Effector memory CD8-positive, alpha-beta T cell (primary cell): ENCODE measurements at places on chromosomes 2 and 18.

- no peak for DNase-seq
These were observed 258.7 kb downstream of the TTC32 start for GRCh38 chr2:19643117-19643518.

DNA sequence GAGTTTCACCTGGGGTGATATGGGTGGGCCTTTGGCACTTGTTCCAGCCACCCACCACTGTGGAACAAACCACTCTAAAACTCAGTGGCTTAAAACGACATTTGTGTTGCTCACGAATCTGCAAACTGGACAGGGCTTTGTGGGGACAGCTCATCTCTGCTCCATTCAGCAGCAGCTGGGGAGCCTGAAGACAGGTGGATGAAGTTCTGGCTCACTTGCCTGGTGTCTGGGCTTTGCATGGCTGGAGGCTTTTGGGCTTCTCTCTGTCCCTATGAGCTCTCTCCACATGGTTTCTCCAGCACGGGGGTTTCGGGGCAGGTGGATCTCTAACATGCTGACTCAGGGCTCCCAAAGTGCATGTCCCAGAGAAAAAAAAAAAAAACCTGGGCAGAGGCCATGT is 93.0 kb upstream of the GLI2 start:
- DNase-seq, result no peak

DNA sequence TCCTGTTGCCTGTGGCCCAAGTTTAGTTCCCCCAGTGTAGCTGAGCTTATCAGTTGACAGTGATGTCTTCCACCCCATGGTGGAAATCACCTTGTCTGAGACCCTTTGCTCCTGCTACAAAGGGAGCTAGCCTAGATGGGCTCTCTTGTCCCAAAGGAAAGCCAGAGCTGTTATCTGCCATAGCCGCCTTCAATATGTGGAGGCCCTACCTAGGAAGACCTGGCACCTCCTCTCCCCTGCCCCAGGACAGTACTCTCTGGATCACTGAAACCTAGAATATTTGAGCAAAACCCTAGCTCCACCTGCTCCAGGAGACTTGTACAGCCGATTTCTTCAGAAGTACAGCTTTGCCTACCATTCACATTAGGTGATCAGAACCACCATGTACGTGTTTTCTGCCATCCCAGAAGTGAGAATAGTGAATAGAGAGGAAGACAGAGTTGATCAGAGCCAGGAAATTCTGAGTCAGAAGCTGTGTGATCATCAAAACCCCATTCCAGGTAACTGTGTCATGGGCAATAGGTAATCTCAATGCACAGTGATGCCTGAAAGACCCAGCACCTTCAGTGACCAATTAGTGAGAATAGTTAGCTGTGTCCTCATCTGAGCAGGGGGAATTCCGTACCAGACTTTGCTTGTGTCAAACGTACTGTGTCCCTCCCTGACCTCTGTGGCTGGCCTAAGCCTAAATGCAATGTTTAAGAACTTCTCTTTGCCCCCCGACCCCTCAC is 138.4 kb upstream of the ALPP start:
- DNase-seq, result no peak

DNA sequence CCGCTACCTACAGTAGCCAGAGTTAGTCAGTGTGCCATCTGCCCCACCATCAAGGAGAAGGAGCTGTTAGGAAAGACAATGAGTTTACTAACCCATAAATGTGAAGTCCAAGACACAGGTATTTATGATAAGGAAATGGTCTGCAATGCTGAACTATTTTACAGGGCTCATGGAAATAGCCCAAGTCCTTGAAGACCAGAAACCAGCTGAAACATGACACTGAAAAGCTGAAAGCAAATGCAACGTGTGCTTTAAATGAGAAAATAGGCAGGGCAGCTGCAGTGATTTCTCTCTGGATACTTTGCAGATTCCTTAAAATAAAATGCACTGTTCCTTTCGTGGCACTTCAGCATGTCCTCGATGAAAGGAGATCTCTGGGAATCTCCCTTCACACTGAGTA is 256.4 kb upstream of the TCF4 start:
- no peak for DNase-seq

DNA sequence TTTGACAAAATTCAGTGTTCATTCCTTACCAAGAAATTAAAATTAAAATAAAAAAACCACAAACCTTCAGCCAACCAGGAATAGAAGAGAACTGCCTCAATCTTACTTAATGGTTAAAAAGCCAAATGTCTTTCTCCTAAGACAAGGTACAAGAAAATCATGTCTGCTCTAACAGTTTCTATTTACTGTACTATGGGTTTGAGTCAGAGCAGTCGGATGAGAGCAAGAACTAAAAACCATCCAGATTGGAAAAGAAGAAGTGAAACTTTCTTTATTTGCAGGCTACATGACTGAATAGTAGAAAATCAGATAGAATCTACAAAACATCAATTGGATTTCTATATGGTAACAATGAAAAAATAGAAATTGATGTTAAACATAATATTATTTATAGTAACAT is 555.5 kb upstream of the TNP1 start:
- no peak for DNase-seq

DNA sequence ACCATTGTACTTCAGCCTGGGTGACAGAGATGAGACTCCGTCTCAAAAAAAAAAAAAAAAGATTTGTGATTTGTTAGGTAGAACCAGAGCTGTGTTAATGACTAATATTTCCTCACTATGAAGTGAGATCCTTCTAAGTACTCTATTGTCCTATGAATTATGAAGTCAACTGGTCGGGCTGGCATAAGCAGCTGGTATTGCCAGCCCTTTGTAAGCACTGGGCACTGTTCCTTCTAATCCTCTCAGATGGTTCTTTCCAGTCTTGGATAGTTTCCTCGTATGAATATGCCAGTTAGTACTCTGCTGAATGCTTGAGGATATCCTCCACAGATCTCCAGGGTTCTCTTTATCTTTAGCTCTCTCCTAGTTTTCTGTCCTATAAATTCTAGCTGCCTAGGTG is 223.1 kb upstream of the SP5 start:
- DNase-seq, result no peak

DNA sequence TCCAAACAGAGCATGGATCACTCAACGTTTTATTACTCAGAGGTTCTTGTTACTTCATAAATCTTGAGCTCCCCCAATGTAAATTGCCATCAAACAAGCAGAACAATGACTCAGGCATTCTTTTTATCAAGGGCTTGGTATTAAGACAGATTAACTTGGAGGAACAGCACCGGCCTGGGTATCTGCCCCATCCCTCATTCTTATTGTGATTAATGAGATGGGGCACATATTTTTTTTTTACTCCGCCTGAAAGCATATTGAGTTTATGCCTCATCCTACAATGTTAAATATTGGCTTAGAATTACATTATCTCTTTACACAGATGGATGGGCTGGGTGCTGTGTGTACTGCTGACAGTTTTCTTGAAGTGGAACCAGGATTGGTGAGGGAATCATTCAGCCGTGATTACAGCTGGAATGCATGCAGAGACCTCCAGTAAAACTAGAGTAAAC is 387.3 kb downstream of the CLIP4 start:
- no peak for DNase-seq

DNA sequence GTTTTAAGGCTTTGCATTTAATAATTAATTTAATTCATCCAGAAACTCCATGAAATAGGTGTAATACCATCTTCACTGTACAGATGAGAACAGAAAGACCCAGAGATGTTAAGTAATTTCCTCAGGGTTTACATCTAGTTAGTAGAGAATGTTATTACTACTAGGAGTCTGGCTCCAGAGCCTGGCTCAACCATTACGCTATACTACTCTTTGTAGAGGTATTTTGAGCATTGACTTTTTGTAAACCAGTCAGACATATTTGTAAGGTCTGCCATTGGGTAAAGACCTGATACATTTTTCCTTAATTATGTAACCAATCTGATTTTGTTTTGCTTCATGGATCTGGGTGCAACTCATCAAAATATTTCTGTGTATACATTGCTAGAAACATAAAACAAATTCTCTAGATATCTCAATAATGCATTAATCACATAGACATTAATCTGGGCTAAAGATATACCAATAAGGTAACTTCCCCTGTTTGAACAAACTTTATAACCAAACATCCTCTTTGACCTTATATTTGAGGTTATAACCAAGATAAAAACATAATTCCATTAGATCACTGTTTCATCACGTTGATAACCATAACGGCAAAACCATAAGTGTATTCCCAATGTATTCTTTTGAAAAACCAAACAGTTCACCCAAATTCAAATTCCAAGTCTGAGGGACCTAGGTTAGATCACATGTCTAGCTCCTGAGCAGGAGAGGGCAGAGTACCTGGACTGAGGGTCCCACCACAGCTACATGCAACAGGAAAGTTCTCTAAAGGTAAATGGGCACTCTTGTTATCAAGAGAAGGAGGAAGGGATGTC is 135.0 kb downstream of the IKZF2 start:
- DNase-seq, result no peak

- DNase-seq, result no peak
These were observed 75.3 kb downstream of the INHBB start for GRCh38 chr2:120421126-120421829.

DNA sequence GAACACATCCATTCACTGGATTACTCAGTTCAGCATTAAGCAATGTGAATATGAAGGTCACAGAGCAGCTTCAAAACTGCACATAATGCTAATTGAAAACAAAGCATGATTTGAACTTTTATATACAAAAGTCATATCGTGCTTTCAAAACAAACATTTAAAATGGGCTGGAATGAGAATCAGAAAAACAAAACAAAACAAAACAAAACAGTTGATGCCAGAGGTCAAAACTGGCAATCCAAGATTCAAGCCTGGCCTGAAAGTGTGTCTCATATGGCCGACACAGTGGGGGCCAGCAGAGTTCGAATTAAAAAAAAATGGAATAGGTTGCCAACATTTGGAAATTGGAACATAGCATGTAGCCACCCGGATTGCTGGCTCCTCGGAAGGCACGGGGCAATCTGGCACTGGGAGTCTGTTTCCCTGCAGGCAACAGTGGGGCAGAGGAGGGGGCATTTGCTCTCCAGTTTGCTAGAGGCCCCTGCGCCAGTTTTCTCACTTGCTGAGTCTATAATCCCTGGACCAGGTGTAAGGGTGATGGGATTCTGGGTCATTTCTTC is 294.4 kb downstream of the ZNF521 start:
- no peak for DNase-seq

DNA sequence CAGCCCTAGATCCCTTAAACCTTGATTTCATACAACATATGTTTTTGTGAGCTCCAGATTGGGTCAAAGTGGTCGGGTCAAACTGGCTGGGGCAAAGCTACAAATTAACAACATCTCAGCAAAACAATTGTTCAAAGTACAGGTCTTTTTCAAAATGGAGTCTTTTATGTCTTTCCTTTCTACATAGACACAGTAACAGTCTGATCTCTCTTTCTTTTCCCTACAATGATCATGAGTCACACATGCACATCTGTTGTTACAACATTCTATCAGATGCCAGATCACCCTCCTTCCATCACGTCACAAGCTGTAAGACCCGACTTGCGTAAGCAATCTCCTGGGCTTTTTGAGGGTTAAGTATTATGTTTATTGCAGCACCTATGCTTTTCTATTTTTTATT is 55.1 kb downstream of the RHOB start:
- no peak for DNase-seq

GRCh38 chr2:63658176-63658968 is 69.6 kb downstream of the MDH1 start:
- DNase-seq, result no peak

GRCh38 chr2:21057097-21057496 is 13.2 kb upstream of the APOB start:
- no peak for DNase-seq

GRCh38 chr2:237345891-237346640 is 67.9 kb downstream of the COL6A3 start:
- no peak for DNase-seq

DNA sequence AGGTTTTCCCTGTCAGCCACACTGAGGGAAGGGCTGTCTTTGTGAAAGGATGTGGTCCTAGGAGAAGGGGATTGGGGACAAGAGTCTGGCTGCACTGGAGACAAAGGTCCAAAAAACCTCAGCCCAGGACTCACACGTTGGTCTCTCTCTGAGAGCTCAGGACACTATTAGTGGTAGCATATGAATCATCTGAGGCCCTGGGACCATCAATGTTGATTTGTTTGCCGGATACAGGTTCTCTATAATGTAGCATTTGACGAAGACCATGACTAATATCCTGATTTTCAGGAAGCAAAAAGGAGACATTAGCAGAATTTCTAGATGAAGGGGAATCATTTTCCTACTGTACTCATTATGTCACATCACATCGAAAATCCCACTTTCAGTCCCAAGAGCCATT is 22.2 kb upstream of the DNAH6 start:
- DNase-seq, result no peak

- DNase-seq, result no peak
These were observed 16.6 kb upstream of the CCNYL1 start for GRCh38 chr2:207694811-207695281.

GRCh38 chr2:56502616-56503015 is 318.8 kb downstream of the CCDC85A start:
- DNase-seq, result no peak

- no peak for DNase-seq
These were observed 19.2 kb upstream of the DRC1 start for GRCh38 chr2:26382564-26382963.

DNA sequence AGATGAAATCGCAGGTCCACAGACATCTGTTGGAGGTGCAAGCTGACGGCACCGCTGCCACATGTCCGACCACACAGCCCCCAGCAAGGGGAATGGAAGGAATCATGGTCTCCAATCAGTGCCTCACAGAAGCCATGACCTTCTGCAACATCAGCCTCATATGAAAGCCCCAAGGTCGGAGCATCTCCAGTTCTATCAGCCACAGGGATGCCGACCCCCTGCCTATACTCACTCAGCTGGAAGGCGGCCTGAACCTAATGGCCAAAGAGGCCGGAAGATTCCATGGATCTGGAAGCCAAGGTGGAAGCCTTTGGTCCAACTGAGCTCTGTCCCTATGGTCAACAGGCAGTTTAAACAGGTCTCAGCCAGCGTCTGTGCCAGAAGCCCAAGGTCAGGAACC is 278.8 kb downstream of the TNS1 start:
- DNase-seq, result no peak

- no peak for DNase-seq
These were observed 42.3 kb downstream of the SMAD2 start for GRCh38 chr18:47888156-47888555.

- no peak for DNase-seq
These were observed 77.8 kb downstream of the RDH14 start for GRCh38 chr2:18482666-18483065.

- no peak for DNase-seq
These were observed 77.0 kb downstream of the NRP2 start for GRCh38 chr2:205759257-205759656.

- DNase-seq, result peak; percentile 45
These were observed 59.6 kb downstream of the TRPM8 start for GRCh38 chr2:233976690-233977294.

DNA sequence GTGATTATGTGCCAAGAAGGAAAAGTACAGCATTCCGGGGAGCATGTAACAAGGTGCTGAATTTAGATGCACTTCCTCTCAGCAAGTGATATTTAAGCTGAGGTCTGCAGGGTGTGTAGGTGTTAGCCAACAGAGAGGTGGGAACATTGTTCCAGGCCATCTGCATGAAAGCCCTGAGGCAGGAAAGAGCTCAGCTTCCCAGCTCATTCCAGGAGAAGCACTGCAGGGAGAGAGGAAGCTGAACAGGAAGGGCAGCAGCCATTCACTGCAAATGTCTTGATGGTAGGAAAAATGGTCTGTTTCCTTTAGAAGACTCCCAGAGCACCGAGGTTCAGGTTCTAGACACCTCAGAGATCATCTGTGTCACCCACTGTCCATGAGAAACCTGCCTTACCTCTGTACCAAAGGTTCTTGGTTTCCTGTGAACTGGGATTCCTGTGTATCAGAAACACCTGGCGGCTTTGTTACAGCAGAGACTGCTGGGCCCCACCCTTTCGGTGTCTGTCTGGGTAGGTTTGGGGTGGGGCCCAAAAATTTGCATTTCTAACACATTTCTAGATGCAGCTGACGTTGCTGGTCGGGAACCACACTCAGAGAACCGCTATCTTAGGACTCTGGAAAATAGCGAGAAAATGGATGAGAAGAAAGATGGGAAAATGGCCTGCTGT is 84.0 kb downstream of the RTN4 start:
- DNase-seq, result no peak
